Stomach (tissue), 19 donors: ENCODE measurements at places on chromosomes 7 and 10. TPM values are rescaled to one million over a fixed set of nuclear protein-coding genes. Genes with fewer than 3 reads are reported as not detected.

- no peak for DNase-seq
- no peaks in the 10 kb centered on the region for H3K36me3 ChIP-seq
- no peak overlapping the region for H3K4me3 ChIP-seq
- no peaks in the 10 kb centered on the region for H3K27me3 ChIP-seq
These were observed 73.6 kb upstream of the NEBL start for GRCh38 chr10:20970708-20971107.

The CUBN gene
- under 0.01 TPM for total RNA-seq

The NRCAM gene
- total RNA-seq = 8.8 TPM

GRCh38 chr7:116582806-116583444, 58.1 kb downstream of the CAV1 start:
- no peak overlapping the region for H3K4me3 ChIP-seq
- DNase-seq = no peak
- H3K27ac ChIP-seq = no peak overlapping the region
- H3K4me1 ChIP-seq = peaks cover 13% of the 10 kb centered on the region
- H3K36me3 ChIP-seq = no peaks in the 10 kb centered on the region
